Mesothelial cell of epicardium (in vitro differentiated cells): ENCODE measurements at places on chromosomes 1 and 21.

GRCh38 chr1:173505391-173505790, 28.3 kb downstream of the PRDX6 start:
- no peak for DNase-seq
- H3K27me3 ChIP-seq: no peaks in the 10 kb centered on the region
- no peak overlapping the region for H3K4me3 ChIP-seq
- H3K36me3 ChIP-seq: no peaks in the 10 kb centered on the region
- peaks cover 9% of the 10 kb centered on the region for H3K4me1 ChIP-seq

DNA sequence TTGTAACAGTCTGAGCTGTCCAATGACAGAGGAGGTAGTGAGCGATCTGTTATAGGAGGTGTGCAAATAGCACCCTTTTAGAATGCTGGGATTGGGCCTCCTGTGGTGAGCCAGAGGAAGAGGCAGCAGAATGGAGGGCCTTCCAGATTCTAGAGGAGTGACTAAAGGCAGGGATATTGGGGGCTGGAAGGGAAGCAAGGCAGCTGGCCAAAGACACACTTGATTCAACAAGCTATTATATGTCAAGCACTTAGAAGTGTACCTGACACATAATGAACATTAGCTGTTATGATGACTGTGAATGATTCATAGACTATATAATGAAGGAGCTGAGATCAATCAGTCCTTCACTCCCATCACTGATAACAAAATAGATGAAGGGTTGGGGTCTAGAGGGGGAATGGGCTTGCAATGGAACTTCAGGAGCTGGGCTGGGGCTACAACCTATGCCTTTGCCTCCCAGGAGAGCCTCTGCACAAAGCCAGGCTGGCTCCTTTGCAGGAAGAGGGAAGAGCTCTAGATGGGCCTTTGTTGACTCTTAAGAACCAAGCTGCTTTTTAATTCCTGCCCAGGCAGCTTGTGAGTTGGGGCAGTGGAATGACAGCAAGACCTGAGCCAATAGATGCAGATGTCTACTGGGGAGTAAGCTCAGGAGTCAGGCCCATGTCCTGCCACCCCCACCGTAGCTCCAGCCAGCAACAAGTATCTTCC, 2.3 kb upstream of the MKNK1 start:
- H3K27me3 ChIP-seq: no peaks in the 10 kb centered on the region
- H3K27ac ChIP-seq: no peak overlapping the region
- peaks cover 20% of the 10 kb centered on the region for H3K36me3 ChIP-seq
- H3K4me3 ChIP-seq: no peak overlapping the region
- H3K4me1 ChIP-seq: peaks cover 19% of the 10 kb centered on the region

DNA sequence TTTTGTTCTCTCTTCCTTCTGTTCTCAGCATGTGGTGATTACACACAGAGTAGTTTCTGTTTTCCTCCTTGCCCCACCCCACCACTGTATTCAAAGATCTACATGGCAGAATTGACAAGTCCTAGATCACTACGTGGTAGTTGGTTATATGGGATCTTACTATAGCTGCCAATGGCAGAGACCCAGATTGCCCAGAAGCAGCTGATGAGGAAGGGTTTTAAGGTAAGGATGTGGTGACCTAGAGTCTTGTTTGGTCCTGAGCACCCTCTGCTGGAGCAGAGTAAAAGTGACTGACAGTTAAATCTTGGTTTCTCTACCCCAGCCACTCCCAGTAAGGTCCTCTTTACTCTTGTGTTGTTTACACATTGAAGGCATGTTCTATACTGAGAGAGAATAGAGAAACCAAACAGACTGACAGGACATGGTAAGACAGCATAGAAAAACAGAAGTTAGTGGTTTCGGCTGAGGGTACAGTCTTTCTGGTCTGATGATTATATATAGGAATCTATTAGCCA, 22.8 kb upstream of the STRIP1 start:
- no peak for DNase-seq
- H3K4me1 ChIP-seq: peaks cover 12% of the 10 kb centered on the region
- no peak overlapping the region for H3K27ac ChIP-seq
- peaks cover 35% of the 10 kb centered on the region for H3K36me3 ChIP-seq

GRCh38 chr1:60916906-60917305, 165.5 kb upstream of the NFIA start:
- no peak for DNase-seq
- H3K27ac ChIP-seq: no peak overlapping the region

- no peak overlapping the region for H3K4me3 ChIP-seq
- H3K27ac ChIP-seq: no peak overlapping the region
- H3K4me1 ChIP-seq: peaks cover 15% of the 10 kb centered on the region
- no peaks in the 10 kb centered on the region for H3K36me3 ChIP-seq
Measured at GRCh38 chr1:56298866-56299265, 280.5 kb downstream of the PLPP3 start.

- H3K36me3 ChIP-seq: no peaks in the 10 kb centered on the region
- H3K4me3 ChIP-seq: no peak overlapping the region
- H3K4me1 ChIP-seq: no peaks in the 10 kb centered on the region
- DNase-seq: peak; percentile 2
Measured at GRCh38 chr1:30305519-30305918, 417.9 kb downstream of the MATN1 start.

- no peak overlapping the region for H3K27ac ChIP-seq
- no peak for DNase-seq
- H3K4me1 ChIP-seq: peaks cover 8% of the 10 kb centered on the region
- peaks cover 7% of the 10 kb centered on the region for H3K27me3 ChIP-seq
- no peak overlapping the region for H3K4me3 ChIP-seq
Measured at GRCh38 chr1:183188240-183188639, 2.2 kb downstream of the LAMC2 start.

GRCh38 chr1:165954940-165955339, 127.5 kb downstream of the UCK2 start:
- H3K27ac ChIP-seq: no peak overlapping the region
- no peak for DNase-seq
- peaks cover 15% of the 10 kb centered on the region for H3K27me3 ChIP-seq
- no peaks in the 10 kb centered on the region for H3K36me3 ChIP-seq

- no peak overlapping the region for H3K4me3 ChIP-seq
- H3K27ac ChIP-seq: no peak overlapping the region
- peaks cover 5% of the 10 kb centered on the region for H3K36me3 ChIP-seq
- H3K27me3 ChIP-seq: no peaks in the 10 kb centered on the region
- no peak for DNase-seq
Measured at GRCh38 chr1:172630868-172631267, 28.0 kb upstream of the FASLG start.
